Effector CD4-positive, alpha-beta T cell (primary cell): ENCODE measurements at places on chromosomes 3 and 15.

GRCh38 chr15:56410721-56411120 lies 45.5 kb downstream of the TEX9 start:
- DNase-seq, result no peak

GRCh38 chr3:108672701-108673100 lies 83.2 kb downstream of the DZIP3 start:
- no peak for DNase-seq

GRCh38 chr15:99537344-99537743 lies 28.4 kb upstream of the MEF2A start:
- DNase-seq, result no peak

DNA sequence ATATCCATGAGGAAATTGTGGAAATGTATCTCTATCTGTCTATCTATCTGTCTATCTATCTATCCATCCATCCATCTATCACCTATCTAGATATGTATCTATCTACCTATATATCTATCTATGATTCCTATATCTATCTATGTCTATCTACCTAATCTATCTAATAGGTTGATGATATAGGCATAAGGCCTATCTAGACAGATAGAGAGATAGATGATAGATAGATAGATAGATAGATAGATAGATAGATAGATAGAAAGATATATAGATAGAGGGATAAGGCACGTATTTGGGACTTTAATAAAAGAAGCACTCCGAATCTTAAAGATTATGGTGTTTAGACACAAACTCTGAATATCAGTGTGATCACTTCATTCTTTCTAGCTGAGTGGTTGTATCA lies 58.1 kb downstream of the DIPK2A start:
- no peak for DNase-seq

DNA sequence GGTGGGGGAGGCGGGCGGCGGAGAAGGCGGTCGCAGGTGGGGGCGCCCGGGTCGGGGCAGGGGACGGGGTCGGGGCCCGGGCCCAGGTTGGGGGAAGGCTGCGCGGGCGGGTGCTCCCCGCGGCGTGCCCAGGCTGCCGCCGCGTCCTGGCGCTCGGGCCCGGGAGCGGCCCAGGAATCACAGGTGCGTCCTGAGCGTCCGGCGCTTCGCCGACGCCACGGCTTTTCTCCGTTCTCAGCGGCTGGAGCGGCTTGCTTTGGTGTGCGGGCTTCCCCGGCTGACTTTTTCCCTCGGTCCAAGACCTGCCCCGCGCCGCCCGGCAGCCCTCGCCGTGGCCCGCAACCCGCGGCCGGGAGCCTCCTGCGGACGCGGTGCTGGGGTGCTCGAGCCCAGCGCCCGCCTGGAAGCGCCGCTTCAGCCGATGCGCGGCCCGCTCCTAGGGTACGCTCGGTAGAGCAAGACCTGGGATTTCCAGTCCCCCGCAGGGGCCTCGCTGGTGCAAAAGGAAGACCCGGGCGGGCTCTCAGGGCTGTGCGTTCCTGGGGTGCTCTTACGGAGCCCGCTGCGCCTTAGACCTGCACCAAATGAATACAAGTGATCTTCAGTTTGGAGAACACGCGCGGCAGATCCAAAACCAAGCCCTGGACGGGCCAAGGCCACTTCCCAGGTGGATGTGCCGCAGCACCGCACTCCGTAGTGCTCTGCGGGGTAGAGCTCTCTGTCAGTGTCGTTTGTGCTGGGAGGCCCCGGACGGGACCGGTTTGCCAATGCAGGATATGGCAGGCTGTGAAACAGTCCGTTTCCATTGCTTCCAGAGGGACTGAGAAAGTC lies 639 bp downstream of the NIPA1 start:
- no peak for DNase-seq

GRCh38 chr3:56375654-56376053 lies 92.6 kb downstream of the ERC2 start:
- no peak for DNase-seq

- no peak for DNase-seq
Measured at GRCh38 chr15:45376300-45376928, 1.9 kb downstream of the GATM start.

GRCh38 chr3:135869439-135870105 lies 96.0 kb upstream of the PPP2R3A start:
- no peak for DNase-seq

- DNase-seq, result no peak
Measured at GRCh38 chr3:114829783-114830182, 317.3 kb downstream of the ZBTB20 start.

- DNase-seq, result no peak
Measured at GRCh38 chr3:69255928-69256327, 130.0 kb downstream of the FRMD4B start.

- DNase-seq, result no peak
Measured at GRCh38 chr15:58534556-58534955, 102.8 kb downstream of the LIPC start.

DNA sequence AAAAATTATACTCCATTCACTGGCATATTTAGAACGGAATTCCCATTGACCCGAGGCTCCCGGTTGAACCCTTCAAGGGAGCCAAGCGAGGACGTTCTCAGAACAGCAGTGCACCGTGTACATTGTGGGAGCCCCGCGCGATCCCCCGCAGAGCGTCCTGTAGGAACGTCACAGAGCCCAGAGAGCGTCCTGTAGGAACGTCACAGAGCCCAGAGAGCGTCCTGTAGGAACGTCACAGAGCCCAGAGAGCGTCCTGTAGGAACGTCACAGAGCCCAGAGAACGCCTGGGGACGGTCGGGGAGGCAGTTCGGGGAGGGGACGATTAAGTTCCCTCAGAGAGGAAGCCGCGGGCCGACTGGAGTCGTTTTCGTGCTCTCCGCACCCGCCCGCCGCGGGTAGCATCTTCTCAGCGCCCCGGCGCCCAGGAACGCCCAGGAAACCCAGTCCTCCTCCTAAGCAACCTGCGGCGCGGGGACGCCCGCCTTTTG lies 506 bp upstream of the ATP1B3 start:
- DNase-seq, result peak; percentile 75
